Spleen (tissue), 13 donors: ENCODE measurements at places on chromosomes 6 and 20. TPM values are rescaled to one million over a fixed set of nuclear protein-coding genes. Genes with fewer than 3 reads are reported as not detected.
A peak's percentile ranks its signal among the peaks of the same experiment; 100 is the strongest.

DNA sequence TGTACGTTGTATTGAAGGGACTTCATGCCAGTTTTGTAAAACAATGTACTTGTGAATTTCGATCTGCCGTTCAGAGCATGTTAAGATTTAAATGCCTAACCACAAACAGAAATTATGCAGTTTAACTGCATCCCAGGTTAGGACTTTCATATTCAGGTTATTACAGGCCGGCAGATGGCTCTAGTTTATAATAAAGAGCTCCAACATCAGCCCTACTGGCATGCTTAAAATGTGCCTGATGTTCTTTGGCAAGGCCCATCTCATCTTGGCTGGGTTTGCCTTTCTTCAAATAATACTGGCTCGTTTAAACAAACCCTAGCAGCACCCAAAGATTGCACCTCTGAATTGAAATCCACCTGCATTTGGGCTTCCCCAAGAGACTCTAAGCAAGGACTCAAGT lies 169.3 kb upstream of the RIN2 start:
- H3K27me3 ChIP-seq = no peaks in the 10 kb centered on the region
- DNase-seq = no peak
- H3K27ac ChIP-seq = no peak overlapping the region
- no peaks in the 10 kb centered on the region for H3K4me1 ChIP-seq
- H3K36me3 ChIP-seq = no peaks in the 10 kb centered on the region

- no peaks in the 10 kb centered on the region for H3K36me3 ChIP-seq
- no peak overlapping the region for H3K4me3 ChIP-seq
Measured at GRCh38 chr6:153602401-153602800, 436.6 kb upstream of the OPRM1 start.

- peaks cover 100% of the 10 kb centered on the region for H3K27me3 ChIP-seq
- H3K4me3 ChIP-seq = no peak overlapping the region
- H3K27ac ChIP-seq = no peak overlapping the region
- no peaks in the 10 kb centered on the region for H3K36me3 ChIP-seq
- peaks cover 51% of the 10 kb centered on the region for H3K4me1 ChIP-seq
Measured at GRCh38 chr6:98840385-98840784, 6.0 kb downstream of the POU3F2 start.

DNA sequence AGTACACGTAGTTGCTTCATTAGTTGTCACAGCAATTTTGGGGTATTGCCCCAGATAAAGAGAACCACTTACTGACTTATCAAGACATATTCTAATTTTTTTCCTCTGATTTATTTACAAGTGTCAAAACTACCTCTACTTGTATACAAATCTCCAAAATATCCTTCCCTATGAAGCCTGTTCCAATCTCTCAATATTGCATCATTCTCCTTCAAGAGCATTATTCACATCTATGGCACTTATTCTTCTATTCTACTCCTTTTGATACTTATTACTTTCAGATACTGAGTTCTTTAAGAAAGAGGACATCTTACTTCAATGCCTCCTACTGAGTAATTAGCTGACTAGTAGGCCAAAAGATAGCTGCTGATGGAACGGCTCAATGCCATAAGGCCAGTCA lies 105.2 kb downstream of the SMLR1 start:
- no peaks in the 10 kb centered on the region for H3K36me3 ChIP-seq
- peaks cover 5% of the 10 kb centered on the region for H3K4me1 ChIP-seq
- no peaks in the 10 kb centered on the region for H3K27me3 ChIP-seq
- no peak overlapping the region for H3K27ac ChIP-seq
- no peak for DNase-seq
- no peak overlapping the region for H3K4me3 ChIP-seq

DNA sequence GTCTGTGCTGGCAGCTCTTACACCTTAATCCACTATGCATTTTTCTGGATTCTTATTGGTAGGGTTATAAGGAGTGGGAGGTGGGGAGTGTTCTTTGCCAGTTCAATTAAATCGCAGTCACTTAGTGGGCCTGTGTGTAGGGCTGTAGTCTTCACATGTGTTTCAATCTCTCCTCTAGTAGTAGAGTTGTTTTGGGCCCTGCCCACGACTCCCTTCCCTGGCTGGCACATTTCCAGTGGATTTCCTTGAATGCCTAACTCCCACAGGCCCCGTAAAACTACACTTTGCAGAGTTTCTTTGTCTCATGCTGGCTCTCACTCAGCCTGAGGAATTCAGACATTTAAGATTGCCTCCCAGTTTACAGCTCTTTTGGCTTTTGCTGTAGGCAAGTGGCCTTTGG lies 414.0 kb upstream of the OPRM1 start:
- no peak overlapping the region for H3K27ac ChIP-seq
- H3K4me1 ChIP-seq = no peaks in the 10 kb centered on the region
- H3K27me3 ChIP-seq = no peaks in the 10 kb centered on the region
- H3K4me3 ChIP-seq = no peak overlapping the region

DNA sequence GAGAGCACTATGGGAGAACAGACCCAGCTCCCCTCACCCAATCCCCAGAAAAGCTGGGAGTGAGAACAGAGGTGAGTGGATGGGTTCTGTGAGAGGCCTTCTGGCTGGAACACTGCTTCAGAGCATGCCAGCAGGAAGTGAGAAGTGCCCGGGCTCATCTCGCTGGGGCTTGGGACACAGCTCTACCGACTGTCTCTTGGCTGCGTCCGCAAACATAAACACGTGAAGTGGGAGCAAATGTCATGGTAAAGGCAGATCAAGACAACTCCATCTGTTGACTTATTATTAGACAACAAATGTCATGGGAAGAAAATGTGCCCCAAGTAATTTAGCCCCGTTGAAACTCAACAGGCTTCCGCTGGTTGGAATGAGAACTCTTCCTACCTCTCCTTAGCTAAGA lies 25.9 kb downstream of the GNAS-AS1 start:
- H3K27ac ChIP-seq = no peak overlapping the region
- no peak for DNase-seq
- no peaks in the 10 kb centered on the region for H3K27me3 ChIP-seq
- no peaks in the 10 kb centered on the region for H3K36me3 ChIP-seq

- H3K4me3 ChIP-seq = no peak overlapping the region
- no peak overlapping the region for H3K27ac ChIP-seq
- H3K36me3 ChIP-seq = no peaks in the 10 kb centered on the region
- no peak for DNase-seq
- no peaks in the 10 kb centered on the region for H3K27me3 ChIP-seq
Measured at GRCh38 chr6:44176130-44176761, 17.6 kb downstream of the CAPN11 start.

DNA sequence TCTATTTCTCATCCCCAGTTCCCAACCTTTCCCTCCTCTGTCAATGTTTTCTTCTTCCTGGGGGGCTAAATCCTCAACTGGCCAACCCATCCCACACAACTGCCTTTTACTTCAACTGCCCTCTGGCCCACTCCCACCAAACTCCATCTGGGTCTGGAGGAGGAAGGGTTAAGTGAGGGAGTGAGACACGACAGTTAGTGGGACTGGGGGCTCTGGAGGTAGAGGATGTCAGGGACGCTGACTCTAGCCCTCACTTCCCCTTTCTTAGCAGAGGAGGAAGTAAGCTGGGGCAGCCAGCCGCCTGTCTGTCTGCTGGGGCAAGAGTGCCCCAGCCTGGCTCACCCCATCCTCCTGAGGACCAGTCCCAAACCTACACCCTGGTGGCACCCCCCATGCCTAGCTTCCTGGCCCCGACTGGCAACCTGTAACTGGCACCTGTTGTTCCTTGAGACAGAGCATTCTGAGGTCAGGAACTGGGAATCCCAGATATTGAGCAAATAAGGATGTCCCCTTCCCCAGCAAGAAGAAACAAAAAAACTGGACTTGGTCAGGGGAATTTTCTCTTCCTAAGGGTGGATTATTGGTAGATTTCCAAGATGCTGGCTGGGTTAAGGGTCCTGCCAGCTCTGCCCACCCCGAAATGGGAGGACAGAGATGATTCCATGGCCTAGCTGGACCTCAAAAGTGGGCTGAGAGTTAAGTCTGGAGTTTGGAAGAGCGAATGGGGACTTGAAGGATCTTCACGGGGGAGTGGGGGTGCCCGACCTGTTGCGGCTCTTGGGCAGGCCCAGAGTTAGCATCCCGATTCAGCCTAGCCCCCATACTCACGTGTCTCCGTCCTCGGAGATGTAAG lies 971 bp downstream of the NFKBIE start:
- H3K27ac ChIP-seq = peak overlapping the region; percentile 96
- peaks cover 89% of the 10 kb centered on the region for H3K4me1 ChIP-seq
- no peaks in the 10 kb centered on the region for H3K27me3 ChIP-seq
- peak; percentile 95 for DNase-seq
- peaks cover 2% of the 10 kb centered on the region for H3K36me3 ChIP-seq

DNA sequence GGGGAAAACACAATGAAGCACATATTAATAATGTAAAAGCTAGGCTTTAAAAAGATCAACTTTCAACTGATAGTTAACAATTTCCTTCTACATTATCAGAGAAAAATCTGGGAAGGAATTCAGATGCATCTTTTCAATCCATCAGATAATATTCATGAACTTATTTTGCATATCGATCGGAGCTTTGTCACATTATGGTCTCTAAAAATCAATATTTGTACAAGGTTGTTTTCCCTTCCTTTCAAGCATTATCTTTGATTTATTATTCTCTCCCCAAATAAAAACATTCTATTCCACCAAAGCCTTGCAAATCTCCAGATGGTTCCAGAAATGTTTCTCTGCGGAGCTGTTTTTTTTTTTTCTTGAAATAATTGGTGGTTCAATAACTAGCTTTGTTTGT lies 101.9 kb downstream of the GPR63 start:
- H3K27ac ChIP-seq = no peak overlapping the region
- H3K4me1 ChIP-seq = no peaks in the 10 kb centered on the region
- no peaks in the 10 kb centered on the region for H3K27me3 ChIP-seq
- H3K4me3 ChIP-seq = no peak overlapping the region

DNA sequence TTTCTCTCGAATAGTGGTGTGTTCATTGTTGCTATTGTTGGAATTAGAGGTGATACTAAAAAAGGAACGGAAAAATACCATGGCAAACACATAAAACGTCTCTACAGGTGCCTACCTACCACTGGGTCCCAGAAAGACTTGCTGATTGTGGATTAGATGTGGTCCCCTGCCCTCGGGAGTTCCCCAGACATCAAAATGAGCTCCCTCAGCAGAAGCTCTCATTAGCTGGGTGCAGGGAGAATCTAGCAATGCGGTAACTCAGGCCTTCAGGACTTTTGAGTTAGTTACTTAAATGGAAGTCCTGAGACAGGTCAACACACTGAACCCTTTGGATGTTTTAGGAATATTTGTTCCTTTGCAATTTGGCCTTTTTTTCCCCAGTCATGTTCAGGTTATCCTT lies 6.1 kb downstream of the IRF4 start:
- H3K36me3 ChIP-seq = peaks cover 65% of the 10 kb centered on the region
- peaks cover 4% of the 10 kb centered on the region for H3K4me1 ChIP-seq
- no peak overlapping the region for H3K4me3 ChIP-seq
- no peak overlapping the region for H3K27ac ChIP-seq

DNA sequence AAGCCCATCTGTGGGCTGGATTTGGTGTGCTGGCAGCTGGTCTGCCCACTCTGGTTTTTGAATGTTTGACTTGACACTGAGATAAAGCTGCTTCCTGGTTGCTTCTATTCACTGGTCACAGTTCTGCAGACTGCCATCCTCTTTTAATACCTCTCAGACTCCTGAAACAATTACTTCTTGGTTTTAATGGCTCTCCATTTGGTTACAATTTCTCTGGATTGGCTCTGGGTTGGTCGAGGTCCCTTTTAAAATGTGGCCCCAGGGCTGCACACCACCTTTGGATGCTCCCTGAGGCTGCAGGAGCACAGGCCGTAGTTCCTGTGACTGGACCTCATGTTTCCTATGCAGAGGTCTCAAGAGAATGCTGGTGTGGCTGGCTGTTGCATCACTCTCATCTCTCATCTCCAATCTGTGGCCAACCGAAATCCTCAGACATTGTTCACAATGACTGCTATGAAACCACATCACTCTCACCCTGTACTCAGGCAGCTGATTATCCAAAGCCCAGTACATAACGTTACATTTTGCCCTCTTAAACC lies 98.5 kb downstream of the INSM1 start:
- H3K4me3 ChIP-seq = no peak overlapping the region
- no peak for DNase-seq
- H3K36me3 ChIP-seq = no peaks in the 10 kb centered on the region
- H3K4me1 ChIP-seq = no peaks in the 10 kb centered on the region

- no peak overlapping the region for H3K27ac ChIP-seq
- H3K27me3 ChIP-seq = peaks cover 16% of the 10 kb centered on the region
- H3K4me3 ChIP-seq = no peak overlapping the region
Measured at GRCh38 chr6:3619201-3619600, 132.3 kb downstream of the PXDC1 start.

DNA sequence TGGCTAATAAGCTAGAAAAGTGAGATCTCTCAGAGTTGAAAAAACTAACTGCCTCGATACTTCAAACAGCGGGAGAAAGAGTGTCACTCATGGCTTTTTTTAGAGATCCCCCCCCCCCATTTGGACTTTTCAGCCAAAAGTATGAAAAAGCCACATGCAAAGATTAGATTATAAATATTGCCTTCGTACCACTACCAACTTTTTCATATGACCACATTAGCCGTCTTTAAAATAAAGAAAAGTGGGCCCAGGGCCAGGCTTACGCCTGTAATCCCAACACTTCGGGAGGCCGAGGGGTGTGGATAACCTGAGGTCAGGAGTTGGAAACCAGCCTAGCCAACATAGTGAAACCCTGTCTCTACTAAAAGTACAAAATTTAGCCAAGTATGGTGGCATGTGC lies 4.4 kb downstream of the PGK2 start:
- no peaks in the 10 kb centered on the region for H3K36me3 ChIP-seq
- H3K27ac ChIP-seq = no peak overlapping the region
- no peak overlapping the region for H3K4me3 ChIP-seq
- H3K27me3 ChIP-seq = no peaks in the 10 kb centered on the region
- no peaks in the 10 kb centered on the region for H3K4me1 ChIP-seq

- H3K4me1 ChIP-seq = peaks cover 7% of the 10 kb centered on the region
- H3K27ac ChIP-seq = peak overlapping the region; percentile 35
- DNase-seq = peak; percentile 68
- peak overlapping the region; percentile 49 for H3K4me3 ChIP-seq
- H3K27me3 ChIP-seq = no peaks in the 10 kb centered on the region
Measured at GRCh38 chr6:7260291-7261031, 52.5 kb downstream of the SSR1 start.

GRCh38 chr6:108123481-108123929 lies 42.3 kb upstream of the NR2E1 start:
- H3K4me3 ChIP-seq = no peak overlapping the region
- H3K4me1 ChIP-seq = peaks cover 13% of the 10 kb centered on the region
- peaks cover 85% of the 10 kb centered on the region for H3K27me3 ChIP-seq
- no peak overlapping the region for H3K27ac ChIP-seq

- no peaks in the 10 kb centered on the region for H3K4me1 ChIP-seq
- no peak overlapping the region for H3K4me3 ChIP-seq
- no peak for DNase-seq
- H3K36me3 ChIP-seq = no peaks in the 10 kb centered on the region
- H3K27ac ChIP-seq = no peak overlapping the region
Measured at GRCh38 chr6:136952714-136953260, 30.7 kb downstream of the SLC35D3 start.

The TCF15 gene
- not detected for total RNA-seq

The STMND1 gene
- total RNA-seq = not detected

The ELOVL4 gene
- 0.20 TPM for total RNA-seq

The HLA-DMB gene
- 153 TPM for total RNA-seq

The POLR1H gene
- total RNA-seq = 36.9 TPM

The RAET1G gene
- total RNA-seq = not detected

The LINC00237 gene
- not detected for total RNA-seq

The LY6G6F gene
- 1.8 TPM for total RNA-seq

The OTOR gene
- not detected for total RNA-seq

The CD93 gene
- 71.4 TPM for total RNA-seq

The DNMT3B gene
- 1.1 TPM for total RNA-seq

The ABHD12 gene
- total RNA-seq = 27.8 TPM

The OLIG3 gene
- total RNA-seq = not detected
